ENCODE measurements at places on chromosomes 2 and 18.
A peak's percentile ranks its signal among the peaks of the same experiment; 100 is the strongest.

GRCh38 chr18:27887711-27888495 is 289.0 kb downstream of the CDH2 start:
- no peak for DNase-seq

DNA sequence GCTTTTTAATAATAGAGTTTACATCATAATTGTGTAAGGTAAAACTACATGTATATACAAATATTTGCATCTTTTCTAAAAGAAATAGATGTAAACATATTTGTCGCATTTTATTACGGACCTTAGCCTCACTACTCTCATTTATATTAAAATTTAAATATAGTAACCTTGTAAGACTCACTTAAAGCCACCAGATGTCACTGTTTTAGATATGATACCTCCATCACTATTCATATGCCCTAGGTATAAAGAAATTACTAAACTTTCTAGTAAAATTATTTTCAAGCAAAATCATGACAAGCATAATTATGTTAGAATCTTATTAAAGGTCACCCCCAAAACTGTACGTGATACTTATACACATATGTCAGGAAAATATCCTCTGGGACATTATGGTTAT is 674.3 kb upstream of the REG3G start:
- no peak for DNase-seq

- DNase-seq: no peak
Measured at GRCh38 chr2:172967036-172967982, 108.3 kb upstream of the MAP3K20 start.

DNA sequence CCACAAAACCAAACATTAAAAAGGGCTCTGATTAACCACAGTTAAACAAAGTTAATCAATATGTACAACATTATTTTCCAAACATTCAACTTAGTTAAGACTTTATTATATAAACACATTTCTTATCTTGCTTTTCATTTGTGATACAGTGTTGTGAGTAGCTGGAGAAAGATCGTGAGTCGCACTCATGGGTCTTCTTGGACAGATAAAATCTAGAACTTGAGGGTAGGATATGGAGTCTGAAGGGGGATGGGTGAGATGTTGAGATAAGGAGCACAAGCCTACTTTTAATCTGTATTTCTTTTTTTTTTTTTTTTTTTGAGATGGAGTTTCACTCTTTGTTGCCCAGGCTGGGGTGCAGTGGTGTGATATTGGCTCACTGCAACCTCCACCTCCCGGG is 22.6 kb upstream of the TMEM214 start:
- no peak for DNase-seq

DNA sequence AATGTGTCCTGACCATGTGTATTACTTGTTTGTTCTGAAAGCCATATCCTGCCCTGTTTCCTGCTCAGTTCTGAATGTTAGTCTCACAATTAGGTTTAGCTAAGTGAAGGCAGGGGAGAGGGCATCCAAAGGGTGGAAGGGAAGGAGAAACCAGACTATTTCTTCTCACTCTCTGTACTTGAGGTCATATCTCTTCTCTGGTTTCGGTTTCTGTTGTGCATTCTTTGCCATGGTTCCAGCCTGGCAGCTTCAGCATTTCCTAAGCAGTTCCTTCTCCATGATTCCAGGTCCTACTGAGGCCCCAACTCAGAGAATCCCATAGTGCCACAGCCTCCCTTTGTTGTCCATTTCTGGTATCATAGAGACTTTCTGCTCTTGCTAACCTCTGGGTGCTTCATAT is 40.3 kb upstream of the HNMT start:
- no peak for DNase-seq

DNA sequence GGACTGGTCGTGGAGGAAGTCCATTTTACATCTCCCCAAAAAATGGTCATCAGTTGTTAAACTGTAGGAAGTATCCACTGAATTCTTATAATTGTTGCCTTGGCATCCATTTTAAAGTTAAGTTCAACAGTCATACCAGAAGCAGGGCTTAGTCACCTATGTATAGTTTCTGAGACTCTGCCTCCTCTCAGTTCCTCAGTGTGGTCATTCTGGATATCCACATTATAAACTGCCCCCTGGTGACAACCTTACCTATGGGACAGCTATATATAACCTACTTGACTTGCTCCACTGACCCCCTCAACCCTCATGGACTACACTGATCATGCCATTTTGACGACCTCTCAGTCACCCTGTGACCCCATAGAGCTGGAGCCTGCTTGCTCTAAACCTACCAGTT is 617.0 kb downstream of the LRP1B start:
- no peak for DNase-seq

DNA sequence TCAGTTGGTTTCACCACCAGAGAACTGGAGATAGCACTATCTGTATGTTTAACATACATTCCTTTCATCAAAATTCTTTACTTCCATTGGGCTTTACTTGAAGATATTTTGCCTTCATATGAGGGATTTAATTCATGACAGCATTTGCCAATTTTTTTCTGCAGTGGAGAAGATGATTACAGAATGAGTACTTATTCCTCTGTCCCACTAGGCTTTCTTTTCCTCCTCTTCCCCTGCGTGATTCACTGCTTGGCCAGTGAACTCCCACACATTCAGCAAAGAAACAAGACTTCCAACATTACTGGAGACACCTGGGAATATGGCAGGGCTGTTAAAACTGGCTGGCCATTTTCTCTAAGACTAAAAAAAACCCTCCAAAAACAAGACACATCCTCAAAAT is 425.8 kb upstream of the KCNH7 start:
- DNase-seq: no peak

- no peak for DNase-seq
Measured at GRCh38 chr2:207156451-207157161, 9.1 kb downstream of the KLF7 start.

DNA sequence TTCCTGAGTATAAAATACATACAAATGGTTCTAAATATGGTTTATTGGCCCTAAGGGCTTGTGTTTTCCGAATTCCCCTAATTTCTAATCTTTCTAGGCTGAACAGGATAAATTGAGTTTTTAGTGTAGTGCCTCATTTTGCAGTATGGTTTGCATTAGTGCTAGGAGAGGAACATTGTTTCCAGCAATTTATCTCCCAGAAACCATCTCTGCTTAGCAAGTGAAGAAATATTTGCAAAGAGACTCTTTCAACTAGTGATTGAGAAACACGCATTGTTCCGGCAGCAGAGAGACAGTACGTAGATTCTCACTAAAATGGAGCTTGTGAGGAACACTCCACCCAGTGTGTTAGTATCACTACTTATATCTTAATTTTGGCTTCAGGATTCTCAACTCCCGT is 177.8 kb upstream of the EPAS1 start:
- no peak for DNase-seq

DNA sequence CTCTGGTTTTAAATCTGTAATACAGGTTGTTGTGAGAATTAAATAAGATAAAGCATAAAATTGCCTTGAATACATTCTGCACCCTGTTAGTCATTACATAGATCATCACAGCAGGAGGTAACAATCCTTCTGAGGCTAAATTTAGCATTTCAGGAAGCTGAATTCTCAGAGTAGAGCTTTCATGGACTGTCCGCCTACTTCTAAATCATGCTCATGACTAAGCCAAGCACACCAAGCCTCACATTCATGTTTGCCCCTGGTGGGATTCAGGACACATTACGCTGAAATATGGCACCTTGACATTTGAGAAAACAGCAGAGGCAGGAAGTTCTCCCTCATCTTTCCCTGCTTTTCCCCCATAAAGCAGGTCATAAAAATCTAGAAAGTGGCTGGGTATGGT is 16.6 kb upstream of the PIK3C3 start:
- DNase-seq: no peak

DNA sequence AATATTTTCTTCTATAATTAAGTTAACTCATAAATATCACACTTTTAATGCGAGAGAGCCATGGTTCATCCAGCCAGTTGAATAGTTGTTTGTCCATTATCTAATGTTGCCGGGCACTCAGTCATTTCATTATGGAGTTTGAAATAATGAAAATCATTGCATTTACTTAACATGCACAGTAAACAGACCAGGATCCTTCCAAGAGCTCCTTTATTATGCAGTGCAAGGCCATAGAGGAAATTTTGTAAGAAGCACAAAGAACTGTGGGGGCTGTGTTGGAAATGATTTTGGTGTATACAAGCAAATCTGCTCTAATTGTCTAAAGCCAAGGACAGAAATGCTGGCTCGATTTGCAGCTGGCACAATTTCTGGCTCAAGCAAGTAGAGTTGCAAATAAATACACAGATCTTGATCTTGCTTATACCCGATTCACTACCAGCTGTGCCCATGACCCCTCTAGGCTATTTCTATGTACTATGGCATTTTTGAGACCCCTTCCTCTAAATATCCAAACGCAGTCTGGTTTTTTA is 400.3 kb upstream of the HNRNPA3 start:
- no peak for DNase-seq

- no peak for DNase-seq
Measured at GRCh38 chr2:157032017-157032416, 225.5 kb upstream of the GALNT5 start.

DNA sequence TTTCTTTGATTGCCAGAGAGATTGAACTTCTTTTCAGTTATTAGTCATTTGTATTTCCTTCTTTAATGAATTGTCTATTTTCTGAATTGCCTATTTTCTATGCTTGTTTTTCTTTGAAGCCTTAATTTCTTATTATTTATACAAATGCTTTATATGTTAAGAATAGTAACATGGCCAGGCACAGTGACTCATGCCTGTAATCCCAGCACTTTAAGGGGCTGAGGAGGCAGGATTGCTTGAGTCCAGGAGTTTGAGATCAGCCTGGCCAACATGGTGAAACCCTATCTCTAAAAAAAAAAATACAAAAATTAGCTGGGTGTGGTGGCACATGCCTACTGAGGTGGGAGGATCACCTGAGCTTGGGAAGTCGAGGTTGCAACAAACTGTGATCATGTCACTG is 4.7 kb upstream of the RAB11FIP5 start:
- no peak for DNase-seq

GRCh38 chr2:58893656-58894351 is 652.7 kb upstream of the FANCL start:
- no peak for DNase-seq

DNA sequence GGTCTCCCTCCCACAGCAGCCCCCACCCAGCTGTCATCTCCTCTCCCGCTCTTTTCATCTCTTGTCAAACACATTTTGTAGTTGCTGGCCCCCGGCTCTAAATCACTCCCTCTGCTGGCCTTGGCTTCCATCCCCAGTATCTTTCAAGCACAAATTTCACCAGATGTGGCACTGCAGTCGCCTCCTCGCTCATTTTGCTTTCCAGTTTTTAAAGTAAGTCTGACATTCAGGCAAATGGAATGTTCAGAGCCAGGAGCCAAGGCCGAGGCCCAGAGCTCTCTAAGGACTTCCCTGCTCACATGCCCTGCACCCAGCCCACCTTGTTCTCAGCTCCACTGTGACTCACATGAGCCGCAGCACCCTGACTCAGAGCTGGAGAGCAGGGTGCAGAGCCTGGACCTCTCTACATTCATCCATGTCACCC is 158.4 kb downstream of the GALNT14 start:
- no peak for DNase-seq

DNA sequence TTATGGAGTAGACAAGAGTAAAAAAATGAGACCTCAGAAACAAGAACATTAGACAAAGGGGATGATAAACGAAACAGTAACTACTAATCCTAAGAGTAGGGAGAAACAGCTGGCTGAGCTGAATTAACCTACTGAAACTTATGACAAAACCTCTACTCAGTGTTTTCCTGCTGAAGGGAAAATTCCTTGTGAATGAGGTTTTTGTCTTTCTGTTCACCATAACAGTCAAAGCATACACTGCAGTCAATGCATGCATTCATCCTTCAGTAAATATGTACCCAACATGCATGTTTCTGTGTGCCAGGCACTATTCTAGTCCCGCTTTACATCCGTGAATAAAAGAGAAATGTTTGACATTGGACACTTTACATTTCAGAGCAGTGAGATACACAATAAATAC is 805.6 kb upstream of the KLHL29 start:
- DNase-seq: no peak

DNA sequence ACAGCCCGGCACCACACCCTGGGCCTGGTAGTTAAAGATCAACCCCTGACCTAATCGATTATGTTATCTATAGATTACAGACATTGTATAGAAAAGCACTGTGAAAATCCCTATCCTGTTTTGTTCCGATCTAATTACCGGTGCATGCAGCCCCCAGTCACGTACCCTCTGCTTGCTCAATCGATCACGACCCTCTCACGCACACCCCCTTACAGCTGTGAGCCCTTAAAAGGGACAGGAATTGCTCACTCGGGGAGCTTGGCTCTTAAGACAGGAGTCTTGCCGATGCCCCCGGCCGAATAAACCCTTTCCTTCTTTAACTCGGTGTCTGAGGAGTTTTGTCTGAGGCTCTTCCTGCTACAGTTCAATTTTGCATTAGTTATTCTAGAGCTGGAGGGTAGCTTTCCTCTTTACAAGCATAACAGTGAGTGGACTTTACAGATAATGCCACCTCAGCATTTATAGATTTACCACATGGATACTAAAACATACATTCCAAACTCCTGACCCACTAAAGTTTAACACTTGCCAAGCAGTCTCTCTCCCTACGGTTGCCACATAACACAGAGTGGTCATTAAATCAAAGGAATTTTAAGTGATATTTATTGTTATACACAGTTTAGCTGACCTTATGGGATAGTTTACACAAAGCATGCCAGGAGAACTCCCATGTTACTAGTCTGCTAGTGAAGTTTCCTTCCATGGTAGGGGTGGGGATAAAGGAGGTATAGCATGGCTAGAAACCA is 101.0 kb downstream of the EVA1A start:
- DNase-seq: no peak

DNA sequence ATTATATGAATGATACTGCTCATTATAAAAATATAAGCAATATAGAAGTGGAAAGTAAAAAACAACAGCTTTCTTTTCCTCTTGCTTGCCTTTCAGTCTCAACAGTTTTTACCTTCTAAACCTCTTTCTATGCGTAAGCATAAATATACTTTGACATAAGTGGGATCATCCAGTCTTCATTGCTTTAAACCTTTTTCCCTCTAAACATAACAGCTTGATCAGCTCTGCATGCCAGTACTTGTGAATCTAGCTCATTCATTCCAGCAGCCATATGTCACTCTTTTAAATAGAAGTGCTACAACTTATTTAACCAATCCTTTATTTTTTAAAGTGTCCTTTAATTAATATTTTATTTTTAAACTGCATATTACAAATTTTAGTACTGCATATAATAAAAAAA is 88.1 kb downstream of the TTC27 start:
- DNase-seq: no peak

- no peak for DNase-seq
Measured at GRCh38 chr2:241901500-241902351, 32.2 kb downstream of the RTP5 start.

- DNase-seq: no peak
Measured at GRCh38 chr2:174738841-174739240, 25.4 kb downstream of the CHRNA1 start.

GRCh38 chr2:24972315-24972961 is 683 bp upstream of the DNAJC27 start:
- peak; percentile 59 for DNase-seq

GRCh38 chr2:118613737-118614136 is 233.7 kb downstream of the EN1 start:
- no peak for DNase-seq

- no peak for DNase-seq
Measured at GRCh38 chr18:12599966-12600365, 57.9 kb downstream of the SPIRE1 start.

GRCh38 chr18:7890075-7890474 is 323.0 kb downstream of the PTPRM start:
- no peak for DNase-seq
